ENCODE measurements at places on chromosomes 12 and 14. TPM values are rescaled to one million over a fixed set of nuclear protein-coding genes. Genes with fewer than 3 reads are reported as not detected.

- H3K27me3 ChIP-seq: no peaks in the 10 kb centered on the region
- no peak for DNase-seq
- H3K4me1 ChIP-seq: 0 out of 2 replicates have a peak, but pooled peaks cover 3% of the 10 kb centered on the region
These were observed 23.9 kb downstream of the LRRK2 start for GRCh38 chr12:40248585-40249297.

- H3K4me3 ChIP-seq: no peak overlapping the region
- no peak for DNase-seq
- peaks cover 3% of the 10 kb centered on the region for H3K4me1 ChIP-seq
These were observed 2.7 kb downstream of the MYO1A start for GRCh38 chr12:57046947-57047890.

DNA sequence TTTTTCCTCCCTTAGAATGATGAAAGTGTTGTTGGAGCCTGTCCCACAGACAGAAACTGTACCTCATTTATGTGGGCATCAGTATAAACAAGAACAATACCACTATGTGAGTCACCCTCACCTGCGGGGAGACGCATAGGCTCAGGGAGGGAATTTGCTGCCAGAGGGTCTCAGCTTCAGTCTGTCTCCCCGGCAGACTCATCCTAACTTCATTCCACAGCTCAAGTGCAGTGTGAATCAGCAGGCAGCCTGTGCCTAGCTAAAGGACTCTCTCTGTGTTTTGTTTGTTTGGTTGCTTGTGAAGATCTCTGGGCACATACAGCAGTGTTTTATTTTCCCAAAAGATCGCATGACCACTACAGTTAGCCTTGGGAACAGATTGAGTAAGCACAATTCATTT is 98.9 kb downstream of the PRKCH start:
- no peaks in the 10 kb centered on the region for H3K4me1 ChIP-seq
- H3K36me3 ChIP-seq: no peaks in the 10 kb centered on the region
- DNase-seq: peak; percentile 5

DNA sequence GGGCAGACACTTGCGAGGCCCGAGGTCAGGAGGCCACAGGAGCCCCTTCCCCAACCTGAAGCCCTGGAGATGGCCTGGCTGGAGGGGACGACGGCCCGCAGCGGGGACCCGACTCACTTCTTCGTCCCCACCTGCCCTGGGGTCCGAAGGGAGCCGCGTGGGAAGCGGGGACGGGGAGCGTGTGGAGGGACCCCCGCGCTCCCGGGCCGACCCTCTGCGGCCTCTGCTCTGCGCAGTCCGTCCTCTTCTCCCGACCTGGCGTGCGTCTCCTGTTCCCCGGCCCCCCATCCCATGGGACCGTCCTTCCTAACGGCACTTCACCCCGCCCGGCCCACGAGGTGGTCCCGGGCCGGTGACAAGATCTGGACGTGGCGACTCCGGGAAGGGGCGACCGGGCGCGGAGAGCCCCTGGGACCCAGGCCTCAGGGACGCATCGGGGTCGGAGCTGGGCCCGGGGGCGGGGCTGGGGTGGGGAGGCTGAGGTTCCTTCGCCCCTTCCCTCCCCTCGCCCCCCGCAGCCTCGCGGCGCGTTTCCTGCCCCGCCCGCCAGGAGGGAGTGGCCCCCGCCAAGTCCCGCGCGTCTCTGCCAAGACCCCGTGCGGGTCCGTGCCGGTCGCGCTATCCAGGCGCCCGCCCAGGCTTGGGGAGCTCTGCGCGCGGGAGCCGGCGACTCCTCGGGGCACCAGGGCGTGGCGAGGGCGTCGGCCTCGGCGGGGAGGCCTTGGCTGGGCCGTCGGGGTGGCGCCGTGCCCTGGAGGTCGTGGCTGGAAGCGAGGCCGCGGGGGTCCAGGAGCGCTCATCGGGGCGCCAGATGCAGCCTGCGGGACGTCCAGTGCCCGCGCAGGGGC is 97.1 kb downstream of the TNFAIP2 start:
- no peak overlapping the region for H3K27ac ChIP-seq
- H3K4me3 ChIP-seq: no peak overlapping the region
- DNase-seq: no peak
- H3K27me3 ChIP-seq: peaks cover 64% of the 10 kb centered on the region
- no peaks in the 10 kb centered on the region for H3K36me3 ChIP-seq

- no peak for DNase-seq
- H3K27ac ChIP-seq: no peak overlapping the region
- no peak overlapping the region for H3K4me3 ChIP-seq
- H3K36me3 ChIP-seq: no peaks in the 10 kb centered on the region
- H3K27me3 ChIP-seq: no peaks in the 10 kb centered on the region
- H3K4me1 ChIP-seq: no peaks in the 10 kb centered on the region
These were observed 281.8 kb downstream of the EGLN3 start for GRCh38 chr14:33669111-33669510.

- DNase-seq: peak; percentile 54
- no peak overlapping the region for H3K27ac ChIP-seq
- H3K27me3 ChIP-seq: no peaks in the 10 kb centered on the region
These were observed 158.0 kb downstream of the KCNA5 start for GRCh38 chr12:5201554-5202218.

- H3K27ac ChIP-seq: peak overlapping the region; percentile 52
- no peaks in the 10 kb centered on the region for H3K27me3 ChIP-seq
- peaks cover 3% of the 10 kb centered on the region for H3K4me1 ChIP-seq
- no peak for DNase-seq
These were observed 556 bp downstream of the PHETA1 start for GRCh38 chr12:111368291-111368787.

GRCh38 chr14:22797017-22797917 is 18.0 kb downstream of the SLC7A7 start:
- H3K27me3 ChIP-seq: peaks cover 12% of the 10 kb centered on the region
- H3K36me3 ChIP-seq: no peaks in the 10 kb centered on the region
- no peak overlapping the region for H3K27ac ChIP-seq
- H3K4me1 ChIP-seq: no peaks in the 10 kb centered on the region
- no peak for DNase-seq

DNA sequence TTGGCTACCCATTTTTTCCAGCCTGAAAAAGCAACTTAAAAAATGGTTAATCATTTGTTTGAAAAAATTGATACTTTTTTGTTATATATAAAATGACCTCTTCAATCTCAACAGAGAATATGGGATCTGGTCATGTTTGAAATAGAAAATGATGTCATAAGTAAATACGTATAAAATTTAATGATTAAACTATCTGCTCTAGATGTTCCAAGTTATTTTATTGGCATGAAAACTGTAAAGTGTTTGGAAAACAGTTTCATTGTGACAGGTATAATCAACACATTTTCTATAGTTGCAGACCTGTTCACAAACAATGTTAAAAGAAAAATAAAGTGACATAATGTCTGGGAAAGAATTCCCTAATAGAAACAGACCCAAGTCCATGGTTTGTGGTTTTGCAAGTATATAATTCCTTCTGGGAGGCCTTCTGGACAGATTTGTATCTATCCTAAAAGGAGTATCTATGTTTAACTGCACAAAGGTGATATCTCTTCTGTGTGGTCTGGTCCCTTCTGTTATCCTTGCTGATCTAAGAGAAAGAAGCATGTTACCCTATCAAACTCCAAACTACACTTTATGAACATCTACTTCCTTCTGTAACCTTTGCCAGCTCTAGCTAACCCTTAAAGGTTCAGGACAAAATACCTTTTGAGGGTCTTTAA is 39.5 kb upstream of the LRIG3 start:
- H3K27me3 ChIP-seq: no peaks in the 10 kb centered on the region
- H3K4me3 ChIP-seq: no peak overlapping the region
- H3K27ac ChIP-seq: no peak overlapping the region
- no peaks in the 10 kb centered on the region for H3K36me3 ChIP-seq
- peaks cover 7% of the 10 kb centered on the region for H3K4me1 ChIP-seq
- peak; percentile 13 for DNase-seq

GRCh38 chr14:39219075-39219499 is 14.6 kb upstream of the MIA2 start:
- H3K36me3 ChIP-seq: no peaks in the 10 kb centered on the region
- H3K4me3 ChIP-seq: no peak overlapping the region
- H3K27ac ChIP-seq: no peak overlapping the region
- no peaks in the 10 kb centered on the region for H3K27me3 ChIP-seq

DNA sequence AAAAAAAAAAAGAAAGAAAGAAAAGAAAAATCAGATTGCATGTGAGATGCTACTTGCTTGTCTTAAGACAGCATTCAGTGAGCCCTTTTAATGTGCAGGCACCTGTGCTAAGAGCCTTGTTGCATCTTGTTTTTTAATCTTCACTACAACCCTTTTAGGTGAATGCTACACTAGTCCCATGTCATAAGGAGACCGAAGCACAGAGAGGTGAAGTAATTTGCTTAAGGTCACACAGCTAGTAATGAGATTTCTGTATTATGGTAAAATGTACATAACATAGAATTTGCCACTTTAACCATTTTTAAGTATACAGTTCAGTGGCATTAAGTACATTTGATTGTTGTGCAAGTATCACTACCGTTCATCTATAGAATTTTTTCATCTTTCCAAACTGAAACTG is 32.1 kb upstream of the PWP1 start:
- H3K27ac ChIP-seq: no peak overlapping the region
- H3K36me3 ChIP-seq: no peaks in the 10 kb centered on the region
- H3K4me3 ChIP-seq: no peak overlapping the region
- no peaks in the 10 kb centered on the region for H3K27me3 ChIP-seq
- no peak for DNase-seq

- H3K36me3 ChIP-seq: no peaks in the 10 kb centered on the region
- H3K27me3 ChIP-seq: no peaks in the 10 kb centered on the region
- DNase-seq: no peak
- no peaks in the 10 kb centered on the region for H3K4me1 ChIP-seq
These were observed 137.6 kb downstream of the VRK1 start for GRCh38 chr14:96934638-96935330.

DNA sequence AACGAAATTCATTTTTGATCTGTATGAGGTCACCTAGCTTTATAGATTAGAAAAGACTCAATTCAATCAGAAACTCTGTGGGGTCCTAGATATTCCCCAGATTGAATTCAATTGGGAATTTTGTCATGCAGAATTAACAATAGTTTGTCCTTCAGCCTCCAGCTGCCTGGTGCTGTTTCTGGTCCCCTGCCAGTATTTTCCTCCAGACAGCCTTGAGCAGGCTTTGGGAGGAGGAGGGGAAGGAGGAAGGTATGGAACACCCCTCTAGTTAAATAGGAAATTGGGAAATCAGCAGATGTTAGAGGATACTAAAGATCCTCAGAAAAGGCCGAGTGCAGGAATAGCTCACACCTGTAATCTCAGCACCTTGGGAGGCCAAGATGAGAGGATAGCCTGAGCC is 10.6 kb downstream of the GRIP1 start:
- no peaks in the 10 kb centered on the region for H3K4me1 ChIP-seq
- H3K27ac ChIP-seq: no peak overlapping the region
- H3K27me3 ChIP-seq: peaks cover 3% of the 10 kb centered on the region
- DNase-seq: no peak
- no peak overlapping the region for H3K4me3 ChIP-seq

DNA sequence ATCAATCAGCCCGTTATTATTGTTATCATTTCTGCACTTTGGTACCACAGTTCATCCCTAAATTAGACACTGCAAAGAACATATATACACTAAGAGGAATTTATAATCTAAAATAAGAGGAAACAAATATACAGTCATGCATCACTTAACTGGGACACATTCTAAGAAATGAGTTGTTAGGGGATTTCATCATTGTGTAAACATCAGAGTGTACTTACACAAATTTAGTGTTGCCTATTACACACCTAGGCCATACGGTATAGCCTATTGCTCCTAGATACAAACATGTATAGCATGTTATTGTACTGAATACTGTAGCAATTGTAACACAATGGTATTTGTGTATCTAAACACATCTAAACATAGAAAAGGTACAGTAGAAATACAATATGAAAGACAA is 190.5 kb downstream of the BMP4 start:
- peaks cover 11% of the 10 kb centered on the region for H3K27me3 ChIP-seq
- no peaks in the 10 kb centered on the region for H3K36me3 ChIP-seq
- no peaks in the 10 kb centered on the region for H3K4me1 ChIP-seq
- DNase-seq: no peak
- no peak overlapping the region for H3K4me3 ChIP-seq

DNA sequence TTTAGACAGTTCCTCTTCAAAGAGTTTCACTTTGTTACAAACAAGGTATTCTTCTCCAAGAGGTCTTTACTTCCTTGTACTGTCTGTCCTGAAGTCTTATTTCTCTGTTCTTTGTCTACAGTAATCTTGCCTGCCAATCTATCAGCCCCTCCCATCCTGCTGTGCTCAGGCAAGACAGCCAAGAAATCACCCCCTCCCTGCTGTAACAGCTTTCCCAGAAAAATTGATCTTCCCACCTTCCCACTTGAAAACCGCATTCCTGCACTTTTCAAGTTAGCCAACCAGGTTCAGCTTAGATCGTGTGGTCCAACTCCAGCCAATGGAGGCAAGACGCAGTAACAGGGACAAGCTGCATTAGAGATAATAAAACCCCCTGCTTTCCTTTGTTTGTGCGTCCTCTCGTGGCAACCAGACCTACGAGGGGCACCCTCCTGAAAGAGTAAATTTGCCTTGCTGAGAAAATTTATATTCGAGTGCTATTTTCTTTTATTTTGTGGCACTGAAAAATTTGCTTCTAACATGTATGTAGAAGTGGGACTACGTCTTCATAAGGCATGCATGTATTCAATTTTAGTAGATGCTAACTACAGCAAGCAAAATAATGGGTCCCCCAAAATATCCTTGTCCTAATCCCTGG is 46.5 kb upstream of the ESR2 start:
- no peak overlapping the region for H3K4me3 ChIP-seq
- H3K27me3 ChIP-seq: no peaks in the 10 kb centered on the region
- no peak for DNase-seq
- no peaks in the 10 kb centered on the region for H3K4me1 ChIP-seq
- no peak overlapping the region for H3K27ac ChIP-seq

- H3K27ac ChIP-seq: no peak overlapping the region
- H3K4me3 ChIP-seq: no peak overlapping the region
- DNase-seq: no peak
These were observed 66.7 kb downstream of the NTN4 start for GRCh38 chr12:95723693-95724384.

TMPRSS12 gene
- not detected for total RNA-seq

P3H3 gene
- 27.8 TPM for total RNA-seq

NCKAP5L gene
- total RNA-seq: 6.1 TPM

TSHR gene
- not detected for total RNA-seq

CMA1 gene
- not detected for total RNA-seq

CAPRIN2 gene
- total RNA-seq: 23.1 TPM

NXPH4 gene
- 0.56 TPM for total RNA-seq

C2CD5 gene
- total RNA-seq: 16.1 TPM

NFKBIA gene
- total RNA-seq: 102 TPM

MDGA2 gene
- total RNA-seq: not detected

AMHR2 gene
- total RNA-seq: not detected

WSCD2 gene
- not detected for total RNA-seq

MIPOL1 gene
- total RNA-seq: 5.9 TPM

TESPA1 gene
- not detected for total RNA-seq

ZFYVE1 gene
- 12.2 TPM for total RNA-seq

OTOGL gene
- total RNA-seq: 0.28 TPM

ABCC9 gene
- total RNA-seq: 5.6 TPM
